GM04503 (cell line): ENCODE measurements at places on chromosomes 2 and 18.

DNA sequence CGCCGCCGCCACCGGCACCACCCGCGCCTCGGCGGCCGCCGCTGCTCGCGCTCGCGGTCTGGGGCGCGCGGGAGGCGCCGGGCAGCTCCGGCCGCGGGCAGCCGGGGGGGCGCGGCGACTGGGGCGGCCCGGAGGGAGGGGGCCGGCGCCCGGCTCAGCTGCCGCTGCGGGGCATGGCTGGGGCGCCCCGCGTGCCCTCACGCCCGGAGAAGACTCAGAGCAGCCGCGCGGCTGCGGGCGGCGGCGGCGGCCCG, 295 bp downstream of the GAREM1 start:
- no peak for DNase-seq

DNA sequence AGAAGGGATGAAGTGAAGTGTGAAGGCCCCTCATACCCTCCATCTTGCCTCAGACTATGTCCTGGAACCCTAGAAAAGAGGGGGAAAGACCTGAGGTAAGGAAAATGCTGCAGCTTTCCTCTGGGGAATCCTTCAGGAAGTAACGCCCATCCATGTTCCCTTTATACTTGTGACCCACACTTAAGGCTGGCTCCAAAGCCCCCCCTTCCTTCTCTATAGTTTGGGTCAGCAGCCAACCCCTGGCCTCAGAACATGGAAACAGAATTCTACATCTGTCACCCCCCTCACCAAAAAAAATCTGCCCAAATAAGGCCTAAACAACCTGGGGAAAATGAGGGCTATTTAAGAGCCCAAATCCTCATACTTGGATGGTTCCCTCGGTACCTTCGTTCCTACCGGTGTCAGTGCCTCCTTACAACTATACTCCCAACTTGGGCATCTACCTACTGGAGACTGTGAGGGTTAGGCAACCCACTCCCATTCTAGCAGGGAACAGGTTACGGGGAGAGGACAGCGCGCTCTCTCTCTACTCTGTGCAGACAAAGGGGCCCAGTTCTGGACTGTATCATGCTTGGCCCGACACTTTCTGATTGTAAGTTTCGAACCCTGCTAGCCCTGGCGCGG, 689 bp downstream of the OST4 start:
- DNase-seq: no peak

DNA sequence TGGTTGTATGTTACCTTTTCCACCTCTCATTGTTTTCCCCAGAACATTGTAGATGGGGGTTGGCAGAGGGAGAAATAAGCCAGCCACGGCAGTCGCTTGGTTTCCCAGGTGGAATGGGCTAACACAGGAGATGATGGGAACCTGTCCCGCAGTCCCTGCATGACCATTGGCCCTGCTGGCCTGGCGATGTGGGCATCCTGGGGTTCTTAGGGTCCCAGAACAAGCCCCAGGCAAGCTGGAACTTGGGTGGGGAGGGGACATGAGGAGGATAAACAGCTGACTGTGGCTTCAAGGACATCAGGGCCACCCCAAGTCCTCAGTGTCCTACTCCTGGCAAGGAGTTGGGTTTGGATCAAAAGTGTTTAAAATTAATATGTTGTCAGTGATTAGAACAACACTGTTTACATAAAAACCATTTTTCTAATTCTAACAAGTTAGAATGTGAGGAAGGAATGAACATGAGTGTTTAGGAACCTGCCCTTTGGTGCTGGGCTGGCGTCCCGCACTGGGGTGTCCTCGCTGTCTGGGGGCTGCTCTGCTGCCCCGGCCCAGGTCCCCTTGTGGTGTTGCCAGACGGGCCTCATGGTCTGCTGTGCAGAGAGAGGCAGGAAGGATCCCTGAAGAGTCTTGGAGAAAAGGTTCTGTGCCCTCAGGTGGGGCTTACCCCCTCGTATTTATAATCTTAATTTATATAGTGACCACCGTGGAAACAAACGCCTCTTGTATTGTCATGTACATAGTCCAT, 95.1 kb downstream of the USP40 start:
- no peak for DNase-seq

- no peak for DNase-seq
These were observed 99.0 kb downstream of the NOL10 start for GRCh38 chr2:10590742-10591141.

- no peak for DNase-seq
These were observed 45.7 kb upstream of the EML4 start for GRCh38 chr2:42123426-42123825.

- no peak for DNase-seq
These were observed 39.1 kb downstream of the PCARE start for GRCh38 chr2:29035016-29035745.

GRCh38 chr18:27298214-27298804, 113.2 kb upstream of the CHST9 start:
- DNase-seq: no peak

DNA sequence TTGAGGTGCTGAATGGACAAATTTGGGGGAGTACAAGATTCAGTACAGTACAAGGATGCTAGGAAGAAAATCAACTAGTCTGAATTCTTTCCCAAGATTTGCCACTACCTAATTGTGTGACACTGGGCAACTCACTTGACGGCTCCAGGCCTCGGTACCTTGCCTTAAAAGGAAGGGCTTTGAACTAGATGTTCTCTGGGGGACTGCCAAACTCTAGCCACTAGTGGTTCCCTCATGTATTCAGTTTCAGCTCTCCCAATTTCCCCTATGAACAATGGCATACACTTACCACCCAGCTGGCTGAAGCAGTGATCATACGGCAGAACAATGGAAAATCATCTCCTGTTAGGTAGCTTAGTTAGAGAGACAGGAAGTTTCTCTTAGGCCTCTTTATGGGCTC, 73.4 kb downstream of the VWC2L start:
- no peak for DNase-seq

GRCh38 chr18:53909668-53910067, 314.8 kb downstream of the MBD2 start:
- no peak for DNase-seq

GRCh38 chr2:172464400-172465129, 37.2 kb downstream of the ITGA6 start:
- DNase-seq: no peak

DNA sequence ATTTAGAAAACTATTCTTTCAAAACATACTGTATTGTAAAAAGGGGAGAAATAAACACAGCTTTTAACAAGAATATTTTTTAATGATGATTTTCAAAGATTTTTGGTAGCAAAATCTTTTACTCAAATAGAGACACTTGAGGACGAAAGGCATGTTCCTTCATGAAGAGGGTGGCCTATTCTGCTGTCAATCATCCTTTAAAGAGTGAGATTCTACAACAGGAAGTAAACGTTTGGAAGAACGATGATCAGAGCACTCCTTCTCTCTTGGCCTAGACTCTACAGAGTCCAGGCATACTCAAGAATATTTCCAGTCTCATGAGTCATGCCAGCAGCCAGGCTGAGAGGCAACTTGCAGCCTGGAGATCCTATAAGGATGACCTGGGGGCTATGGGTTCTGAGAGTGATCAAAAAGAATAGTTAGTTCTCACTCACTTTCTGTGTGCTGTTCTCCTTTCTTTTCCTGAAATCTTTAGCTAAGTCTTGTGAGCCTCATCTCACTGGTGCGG, 62.4 kb upstream of the TCF4 start:
- DNase-seq: no peak
